ENCODE measurements at places on chromosomes 4 and X. TPM values are rescaled to one million over a fixed set of nuclear protein-coding genes. Genes with fewer than 3 reads are reported as not detected.

- no peak for DNase-seq
These were observed 47.5 kb upstream of the FAM120C start for GRCh38 chrX:54230435-54231148.

DNA sequence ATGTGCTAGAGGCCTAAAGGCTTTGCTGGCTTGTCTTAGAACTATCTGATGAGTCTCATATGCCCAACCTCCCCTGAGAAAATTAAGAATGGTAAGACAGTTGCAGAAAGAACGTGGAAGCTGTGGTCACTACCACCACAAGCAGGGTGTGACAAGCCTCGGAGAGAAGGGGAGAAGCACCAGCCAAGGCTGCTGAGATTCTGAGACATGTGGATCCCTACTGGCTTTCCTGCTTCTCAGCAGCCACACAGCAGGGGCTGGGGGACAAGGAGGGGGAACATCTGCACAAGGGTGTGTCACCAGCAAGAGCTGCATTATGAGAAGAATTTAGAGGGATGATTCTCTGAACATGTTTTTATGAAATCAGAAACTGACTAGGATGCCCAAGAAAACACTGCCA is 19.4 kb downstream of the TAPT1 start:
- DNase-seq: no peak

- no peak for DNase-seq
These were observed 9.8 kb downstream of the GUCY1A1 start for GRCh38 chr4:155676430-155676825.

DNA sequence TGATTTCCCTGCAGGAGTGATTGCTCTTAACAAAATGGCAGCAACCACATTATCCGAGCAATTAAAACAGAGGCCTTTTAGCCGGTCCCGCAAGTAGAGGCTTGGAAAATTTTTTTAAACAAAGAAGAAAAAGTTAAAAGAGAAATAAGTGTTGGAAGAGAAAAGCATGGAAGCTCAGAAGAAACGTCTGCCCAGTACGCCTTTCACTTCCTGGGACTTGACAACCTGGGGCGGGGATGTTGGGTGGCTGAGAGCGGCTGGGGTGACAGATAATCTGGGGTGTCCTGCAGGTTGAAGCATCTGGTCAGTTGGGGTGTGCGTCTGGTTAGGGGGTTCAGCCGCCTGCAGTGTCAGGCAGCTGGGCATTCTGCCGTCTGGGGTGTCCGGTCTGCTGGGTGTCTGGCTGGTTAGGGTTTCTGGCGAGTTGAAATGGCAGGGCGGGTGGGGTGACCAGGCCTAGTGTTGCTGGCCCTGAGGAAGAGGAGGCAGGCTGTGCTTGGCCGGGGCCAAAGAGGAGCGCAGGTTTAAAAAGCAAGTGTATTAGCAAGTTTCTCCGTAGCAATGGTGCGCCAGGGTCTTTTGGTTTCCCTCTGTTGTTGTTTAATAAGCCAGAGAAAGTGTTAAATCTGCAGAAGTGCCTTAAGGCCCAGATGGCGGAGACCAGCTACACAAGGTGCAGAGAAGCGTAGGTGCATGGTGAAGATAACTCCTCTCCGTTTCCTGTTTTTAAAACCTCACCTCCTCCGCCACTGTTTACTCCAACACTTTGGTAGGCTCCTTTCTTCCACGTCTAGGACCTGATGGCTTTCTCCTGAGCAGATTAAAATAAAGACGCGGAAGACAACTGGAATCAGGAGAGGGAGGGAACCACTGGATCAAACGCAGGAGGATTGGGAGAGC is 5.6 kb downstream of the HAND2 start:
- DNase-seq: no peak

DNA sequence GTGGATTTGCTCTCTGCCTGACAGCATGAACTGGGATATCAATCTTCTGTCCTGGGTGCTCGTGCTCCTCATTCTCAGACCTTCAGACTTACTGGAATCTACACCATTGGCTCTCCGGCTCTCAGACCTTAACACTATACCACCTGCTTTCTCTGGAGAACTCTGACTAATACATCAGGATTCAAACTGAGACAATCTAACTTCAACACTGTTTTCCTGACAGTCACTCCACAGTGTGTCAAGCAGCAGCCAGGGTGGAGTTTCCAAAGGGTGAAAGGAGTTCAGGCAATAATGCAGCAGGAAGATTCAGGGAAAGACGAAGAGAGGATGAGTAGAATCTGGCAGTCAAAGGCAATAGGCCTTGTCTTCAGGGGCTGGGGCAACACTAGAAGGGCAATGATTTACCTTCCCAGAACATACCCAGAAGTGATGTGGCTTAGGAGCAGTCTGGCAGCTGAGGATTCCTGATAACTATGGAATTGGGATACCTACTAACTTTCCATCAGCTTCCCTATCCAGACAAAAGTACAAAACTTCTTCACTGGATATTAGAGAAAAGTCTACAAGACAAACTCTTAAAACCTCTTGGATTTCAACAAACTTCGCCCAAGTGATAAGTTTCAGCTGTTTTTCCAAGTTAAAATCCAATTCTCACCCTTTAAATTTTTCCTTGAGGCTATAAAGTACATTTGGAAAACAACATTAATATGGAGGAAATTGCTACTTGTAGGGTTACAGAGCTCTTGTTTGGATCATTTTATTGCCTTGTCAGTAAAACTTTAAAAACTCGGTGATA is 58.4 kb upstream of the SLIT2 start:
- no peak for DNase-seq

DNA sequence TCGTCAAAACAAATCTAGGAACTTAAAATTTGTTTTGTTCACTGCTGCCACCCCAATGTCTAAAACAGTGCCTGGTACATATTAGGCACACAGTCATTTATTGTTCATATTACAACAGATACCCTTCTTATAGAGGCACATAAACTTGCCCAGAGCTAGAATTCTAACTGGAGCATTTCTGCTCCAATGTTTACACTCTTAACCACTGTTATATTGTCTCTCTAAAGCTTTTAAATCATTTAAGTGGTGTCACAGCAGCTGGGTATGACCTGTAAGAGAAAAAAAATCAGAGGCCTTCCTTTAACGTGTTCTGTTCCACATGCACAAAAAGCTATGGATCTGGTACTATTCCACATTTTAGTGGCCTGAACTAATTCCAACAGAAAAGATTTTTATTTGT is 3.0 kb downstream of the UBE2D3 start:
- DNase-seq: no peak

DNA sequence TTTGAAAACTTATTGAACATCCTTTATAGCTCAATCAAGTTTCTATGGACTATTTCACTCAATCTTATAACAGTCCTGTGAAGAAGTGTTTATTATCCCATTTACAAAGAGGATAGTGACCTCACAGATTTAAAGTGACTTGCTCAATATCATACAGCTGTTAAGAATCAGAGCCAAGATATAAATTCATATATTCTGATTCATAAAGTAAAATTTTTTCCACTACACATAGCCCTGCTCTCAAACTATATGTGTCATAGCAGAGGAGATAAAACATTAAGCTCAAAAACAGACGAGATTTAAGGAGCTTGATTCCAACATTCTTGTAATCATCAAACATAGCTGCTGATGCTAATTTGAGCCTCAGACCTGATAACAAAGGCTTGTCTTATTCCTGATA is 226.8 kb downstream of the CAMK2D start:
- no peak for DNase-seq

The CT55 gene
- total RNA-seq: not detected

The CLNK gene
- total RNA-seq: not detected

The ALG13 gene
- 95.3 TPM for total RNA-seq

Measured in CD8-positive, alpha-beta T cell (primary cell).